Right lobe of liver (tissue), 6 donors: ENCODE measurements at places on chromosomes 11 and 22. TPM values are rescaled to one million over a fixed set of nuclear protein-coding genes. Genes with fewer than 3 reads are reported as not detected.

OR4C5 gene
- not detected for total RNA-seq

LDHAL6A gene
- total RNA-seq = not detected

MYO7A gene
- total RNA-seq = 30.0 TPM

PKP3 gene
- total RNA-seq = 0.43 TPM

DEFB131B gene
- total RNA-seq = not detected

TEAD1 gene
- total RNA-seq = 31.6 TPM

VWCE gene
- total RNA-seq = 37.1 TPM

RGL4 gene
- not detected for total RNA-seq

LRRC74B gene
- total RNA-seq = not detected

TPBGL gene
- total RNA-seq = not detected

CASP5 gene
- not detected for total RNA-seq

P2RX6 gene
- total RNA-seq = 1.4 TPM

LAYN gene
- total RNA-seq = 2.0 TPM

FIBIN gene
- total RNA-seq = 0.88 TPM

DDX6 gene
- 40.8 TPM for total RNA-seq

CHRM4 gene
- total RNA-seq = not detected

PGA5 gene
- total RNA-seq = not detected

TRIM29 gene
- total RNA-seq = not detected

KDM4D gene
- total RNA-seq = 0.09 TPM

ANGPTL5 gene
- not detected for total RNA-seq

RTN4R gene
- total RNA-seq = 11.7 TPM

OR5B21 gene
- total RNA-seq = not detected

CHEK2 gene
- total RNA-seq = 2.0 TPM

POTEH gene
- total RNA-seq = not detected
